ENCODE measurements at places on chromosomes 16 and 17. TPM values are rescaled to one million over a fixed set of nuclear protein-coding genes. Genes with fewer than 3 reads are reported as not detected.

GRCh38 chr17:59916446-59916845 lies 23.5 kb downstream of the RPS6KB1 start:
- DNase-seq, result no peak

TEKT5 gene
- not detected for total RNA-seq

- peak; percentile 57 for DNase-seq
Observed at GRCh38 chr16:180101-180675, at the start of gene HBQ1. HBQ1 (plus strand) TSS chr16:180459; CDS start chr16:180487, 28 bp downstream.

LGALS9C gene
- total RNA-seq, result not detected

NOD2 gene
- 0.17 TPM for total RNA-seq

MT3 gene
- not detected for total RNA-seq

TAC4 gene
- total RNA-seq, result not detected

DNA sequence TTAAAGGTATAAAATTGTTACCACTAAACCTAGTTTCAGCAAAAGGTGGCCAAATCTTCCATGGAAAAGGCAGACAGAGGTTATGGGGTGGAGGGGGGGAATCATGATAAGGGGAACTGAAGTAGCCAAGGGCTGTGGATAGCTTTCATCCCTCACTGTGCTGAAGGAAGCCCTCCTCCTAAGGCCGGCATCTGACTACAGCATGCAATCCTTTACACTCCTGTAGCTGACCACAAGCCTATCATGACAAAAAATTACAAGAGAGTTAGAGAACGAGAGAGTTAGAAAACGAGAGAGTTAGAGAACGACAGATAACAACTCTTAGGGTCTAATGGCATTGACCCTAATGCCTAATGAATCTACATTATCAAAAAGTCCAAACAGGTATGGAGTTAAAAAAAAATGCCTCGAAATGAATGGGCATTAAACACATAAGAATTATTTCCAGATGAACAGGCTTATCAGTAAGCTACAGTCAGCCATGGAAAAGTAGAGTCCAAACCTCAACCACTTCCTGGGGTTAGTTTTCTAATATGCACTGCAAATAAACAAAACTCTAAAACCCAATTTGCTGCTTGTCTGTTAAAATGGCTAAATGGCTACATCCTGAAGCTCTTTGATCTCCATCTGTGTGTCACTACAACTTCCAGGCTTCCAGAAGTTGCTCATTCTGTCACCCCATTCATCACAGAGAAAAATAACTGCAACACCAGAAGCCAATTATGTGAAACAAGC lies 29.7 kb downstream of the DUSP14 start:
- no peak for DNase-seq

DNA sequence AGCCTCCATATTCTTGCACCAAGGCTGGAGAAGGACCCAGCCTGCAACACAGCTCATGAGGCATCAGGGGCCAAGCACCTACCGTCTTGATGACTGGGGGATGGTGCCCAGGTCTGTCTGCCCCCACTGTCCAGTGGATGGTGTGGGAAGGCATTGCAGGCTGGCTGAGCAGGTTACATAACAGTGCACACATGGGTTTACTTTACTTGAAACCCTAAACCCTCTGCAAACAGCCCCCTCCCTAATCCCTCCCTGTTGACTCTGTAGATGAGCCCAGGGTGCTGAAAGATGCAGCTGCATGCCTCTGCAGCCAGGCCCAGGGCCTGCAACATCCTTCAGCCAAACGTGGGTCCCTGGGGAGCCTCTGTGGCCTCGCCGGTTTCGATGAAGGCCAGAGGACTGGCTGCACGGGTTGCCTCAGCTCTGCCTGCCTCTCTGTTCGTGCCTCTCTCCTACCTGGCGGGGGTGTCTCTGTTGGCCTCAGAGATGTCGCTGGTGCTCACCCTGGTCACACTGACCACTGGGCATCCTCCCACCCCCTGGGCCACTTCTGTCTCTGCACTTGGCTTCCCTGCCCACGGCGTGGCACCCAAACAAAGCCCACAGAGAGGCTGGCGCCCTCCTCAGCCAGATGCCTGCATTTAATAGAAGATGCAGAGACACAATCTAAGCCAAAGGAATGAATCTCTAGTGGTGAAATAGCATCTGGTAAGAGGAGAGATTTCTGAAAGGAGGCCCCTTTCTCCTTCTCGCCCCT lies 95.1 kb downstream of the METRNL start:
- DNase-seq, result peak; percentile 29

MT1B gene
- not detected for total RNA-seq

- DNase-seq, result no peak
Observed at GRCh38 chr17:63646488-63646806, 24.2 kb downstream of the MAP3K3 start.

DNA sequence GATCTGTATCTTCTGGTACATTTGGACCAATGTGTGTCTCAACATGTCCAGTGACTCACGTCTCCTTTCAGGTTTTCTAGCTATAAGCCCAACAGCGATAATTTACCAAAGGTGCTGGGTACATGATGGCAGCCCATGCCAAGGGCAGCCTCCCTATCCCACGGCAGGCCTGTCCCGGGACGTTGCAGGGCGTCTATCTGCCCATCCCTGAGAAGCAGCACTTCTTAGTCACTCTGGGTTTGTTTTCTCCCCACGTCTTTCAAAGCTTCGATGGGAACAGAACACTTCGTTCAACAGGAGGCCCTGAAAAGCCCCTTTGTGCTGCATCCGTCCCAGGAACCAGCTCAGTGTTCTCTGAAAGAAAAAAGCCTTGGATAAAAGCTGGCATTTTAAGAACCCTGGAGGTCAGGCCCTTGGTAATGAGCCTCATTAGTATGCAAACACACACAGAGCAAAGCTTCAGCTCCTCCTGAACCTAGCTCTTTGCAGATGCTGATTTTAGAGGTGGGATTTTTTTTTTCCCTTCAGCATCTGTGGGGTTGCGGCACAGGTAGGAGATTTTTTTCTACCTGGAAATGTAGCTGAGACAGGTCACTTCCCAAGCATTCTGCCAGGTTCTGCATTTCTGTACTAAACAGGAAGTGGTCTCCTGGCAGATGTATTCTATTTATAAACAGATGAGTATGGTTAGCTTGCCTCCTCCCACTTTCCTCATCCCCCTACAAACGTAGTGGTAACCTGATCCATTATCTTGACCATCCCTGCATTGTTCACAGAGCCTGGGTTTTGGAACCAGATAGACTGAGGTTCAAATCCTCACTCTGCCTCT lies 17.5 kb upstream of the MT4 start:
- peak; percentile 77 for DNase-seq

DNA sequence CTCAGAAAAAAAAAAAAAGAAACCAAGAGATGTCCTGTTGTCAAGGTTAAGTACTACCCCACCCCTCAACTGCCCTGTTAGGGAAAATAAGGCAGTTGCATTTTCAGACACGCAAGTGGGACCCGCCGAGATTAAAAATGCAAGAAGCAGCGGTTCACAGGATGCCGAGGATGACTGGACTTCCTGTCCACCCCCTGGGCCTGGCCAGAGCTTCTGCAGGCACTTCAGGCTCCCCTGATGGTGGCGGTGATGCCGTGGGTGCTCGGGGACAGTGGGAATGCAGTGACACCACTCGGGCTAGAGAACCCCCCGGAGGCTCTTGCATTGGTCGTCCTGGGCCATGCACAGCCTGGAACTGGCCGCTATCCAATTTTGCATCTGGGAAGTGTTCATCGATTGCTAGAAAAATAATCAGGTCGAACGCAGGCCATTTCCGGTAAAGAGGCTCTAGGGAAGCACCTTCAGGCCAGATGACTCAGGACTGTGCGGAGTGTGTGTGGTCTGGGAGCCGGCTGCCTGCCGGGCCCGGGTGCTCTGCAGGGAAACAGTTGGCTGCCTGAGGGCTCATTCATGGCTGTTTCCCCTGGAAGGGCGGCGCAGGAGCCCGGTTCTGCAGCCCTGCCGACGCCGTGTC lies 13.4 kb upstream of the CRISPLD2 start:
- DNase-seq, result no peak

- no peak for DNase-seq
Observed at GRCh38 chr17:67359960-67360791, 6.2 kb downstream of the PSMD12 start.

- no peak for DNase-seq
Observed at GRCh38 chr16:64545768-64546167, 576.1 kb downstream of the CDH11 start.

- peak; percentile 25 for DNase-seq
Observed at GRCh38 chr16:58488531-58488930, 11.4 kb upstream of the NDRG4 start.

DNA sequence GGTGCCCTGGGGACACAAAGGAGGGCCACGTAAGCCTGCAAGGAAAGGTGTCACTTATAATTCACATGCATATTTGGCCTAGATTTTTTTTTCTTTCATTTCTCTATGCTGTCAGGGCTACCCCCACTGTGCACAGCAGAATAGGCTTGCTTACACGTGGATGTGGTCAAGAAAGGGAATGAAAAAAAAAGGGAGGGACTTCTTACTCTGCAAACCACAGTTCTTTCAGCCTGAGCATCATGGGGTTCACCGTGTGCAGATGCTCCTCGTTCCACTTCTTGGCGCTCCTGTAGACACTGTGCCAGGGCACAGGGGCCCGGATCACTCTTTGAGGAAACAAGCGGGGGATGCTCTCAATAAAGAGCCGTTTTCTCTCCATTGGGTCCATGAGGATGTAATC lies 16.6 kb downstream of the DNAH3 start:
- no peak for DNase-seq

- DNase-seq, result no peak
Observed at GRCh38 chr16:58847902-58848661, 114.0 kb upstream of the GOT2 start.

DNA sequence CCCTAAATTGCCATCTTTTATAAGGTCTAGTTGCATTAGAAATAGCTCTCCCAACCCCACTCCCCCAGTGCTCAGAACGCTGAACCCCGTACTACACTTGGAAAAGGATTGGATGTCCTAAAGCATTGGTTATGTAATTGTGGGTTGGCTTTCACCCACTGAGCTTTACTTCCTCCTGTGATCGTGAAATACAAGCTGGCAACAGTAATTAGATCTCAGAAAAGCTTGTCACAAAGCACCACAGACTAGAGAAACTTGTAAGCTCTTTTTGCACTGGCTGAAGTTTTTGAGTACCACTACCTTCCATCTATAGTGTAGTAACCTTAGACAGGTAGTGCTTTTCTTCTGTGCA lies 54.4 kb downstream of the SIAH1 start:
- DNase-seq, result no peak

GRCh38 chr17:19676896-19677295 lies 28.3 kb downstream of the ALDH3A2 start:
- DNase-seq, result no peak

DNA sequence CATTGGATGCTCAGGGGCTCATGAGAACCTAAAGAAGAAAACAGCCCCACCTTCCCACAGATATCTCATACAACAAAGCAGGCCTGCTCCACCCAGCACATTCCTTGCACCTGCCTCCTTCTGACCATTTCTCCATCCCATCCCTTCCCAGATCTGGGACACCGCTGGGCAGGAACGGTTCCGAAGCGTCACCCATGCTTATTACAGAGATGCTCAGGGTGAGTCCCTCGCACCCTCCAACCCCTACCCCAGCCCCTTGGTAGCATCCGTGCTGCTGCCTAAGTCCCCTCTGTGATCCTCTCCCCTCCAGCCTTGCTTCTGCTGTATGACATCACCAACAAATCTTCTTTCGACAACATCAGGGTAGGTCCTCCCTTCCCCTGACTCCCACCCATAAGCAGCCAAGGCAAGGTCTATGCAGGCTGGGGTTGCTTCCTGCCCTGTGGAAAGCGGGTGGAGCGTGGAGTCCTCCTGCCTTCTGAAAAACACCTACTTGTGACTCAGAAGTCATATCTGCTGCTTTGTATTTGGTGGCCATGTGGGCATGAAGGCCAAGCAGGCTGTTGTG lies 5.4 kb upstream of the NHERF1 start:
- DNase-seq, result no peak

MRPL27 gene
- total RNA-seq, result 91.8 TPM

CFAP119 gene
- 5.4 TPM for total RNA-seq

DNA sequence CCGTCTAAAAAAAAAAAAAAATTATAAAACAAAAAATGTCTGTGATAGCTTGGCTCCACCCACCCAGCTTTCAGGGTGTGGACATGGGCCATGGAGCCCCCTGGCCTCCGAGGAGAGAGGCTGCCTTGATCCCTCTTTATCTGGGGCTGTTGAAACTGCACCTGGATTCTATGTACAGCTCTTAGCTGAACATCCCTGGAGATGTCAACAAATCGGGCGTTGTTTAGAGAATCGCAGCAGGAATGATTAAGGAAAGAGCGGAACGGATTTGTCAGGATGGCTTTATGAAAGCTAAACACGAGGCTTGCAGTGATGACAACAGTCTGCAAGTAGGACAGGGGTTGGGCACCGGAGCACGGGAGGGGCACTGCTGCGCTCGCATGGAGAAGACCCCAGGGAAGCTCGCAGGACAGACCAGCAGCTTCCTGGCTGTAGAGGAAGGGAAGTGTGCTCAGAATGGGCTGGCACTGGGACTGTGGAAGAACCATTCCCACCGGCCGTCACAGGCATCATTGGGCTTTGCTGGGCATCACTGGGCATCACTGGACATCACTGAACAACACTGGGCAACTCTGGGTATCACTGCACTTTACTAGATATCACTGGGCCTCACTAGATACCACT lies 195.8 kb upstream of the FOXF1 start:
- DNase-seq, result no peak

HS3ST3B1 gene
- 2.9 TPM for total RNA-seq

DNA sequence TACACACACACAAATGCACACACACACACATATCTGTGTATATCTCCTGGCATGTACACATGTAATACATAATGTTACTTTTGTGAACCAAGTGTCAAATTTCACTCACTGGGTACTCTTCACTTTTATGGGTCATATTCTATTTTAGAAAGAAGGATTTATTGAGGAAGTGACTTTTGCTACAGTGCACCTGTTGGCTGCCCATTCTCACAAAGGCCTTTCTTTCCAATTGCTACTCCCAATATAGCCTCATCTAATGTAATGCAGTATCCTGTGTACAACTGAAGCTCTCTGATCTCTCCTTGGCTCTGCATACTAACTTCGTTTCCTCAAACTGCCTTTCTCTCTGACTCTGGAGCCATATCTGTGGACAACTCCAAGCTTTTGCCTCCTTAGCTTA lies 107.5 kb downstream of the ABCA8 start:
- DNase-seq, result no peak

DNA sequence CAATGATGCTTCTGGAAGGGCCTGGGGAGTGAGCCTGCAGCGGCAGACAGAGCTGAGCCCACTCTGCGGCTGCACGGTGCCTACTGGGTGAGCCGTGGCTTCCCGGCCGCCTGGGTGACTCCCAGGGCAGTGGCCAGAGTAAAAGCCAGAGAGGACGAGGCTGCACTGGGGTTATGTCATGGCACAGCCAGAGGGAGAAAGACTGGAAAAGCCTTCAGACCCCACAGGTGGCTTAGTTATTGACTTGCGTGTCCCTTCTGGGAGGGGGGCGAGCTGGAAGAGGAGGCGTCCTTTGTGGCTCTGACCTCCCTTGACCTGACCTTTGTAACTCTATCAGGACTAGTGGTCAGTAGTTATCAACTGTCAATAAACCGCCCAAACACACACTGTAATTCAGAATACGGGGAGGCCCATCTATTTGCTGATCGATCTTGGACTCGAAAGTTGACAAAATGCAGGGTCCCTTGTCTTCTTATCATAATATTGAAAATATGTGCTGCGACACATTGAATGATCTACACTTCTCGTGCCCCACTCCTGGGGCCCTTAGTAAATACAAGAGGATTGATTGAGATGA lies 385.9 kb upstream of the ZFHX3 start:
- no peak for DNase-seq

HOXB6 gene
- not detected for total RNA-seq

SLFN12L gene
- total RNA-seq, result not detected

- no peak for DNase-seq
Observed at GRCh38 chr16:79127766-79128165, 472.8 kb downstream of the MAF start.

Data from H9 (cell line).